Activated naive CD8-positive, alpha-beta T cell treated with anti-CD3 and anti-CD28 coated beads for 36 hours (primary cell): ENCODE measurements at places on chromosomes 13 and 19.

DNA sequence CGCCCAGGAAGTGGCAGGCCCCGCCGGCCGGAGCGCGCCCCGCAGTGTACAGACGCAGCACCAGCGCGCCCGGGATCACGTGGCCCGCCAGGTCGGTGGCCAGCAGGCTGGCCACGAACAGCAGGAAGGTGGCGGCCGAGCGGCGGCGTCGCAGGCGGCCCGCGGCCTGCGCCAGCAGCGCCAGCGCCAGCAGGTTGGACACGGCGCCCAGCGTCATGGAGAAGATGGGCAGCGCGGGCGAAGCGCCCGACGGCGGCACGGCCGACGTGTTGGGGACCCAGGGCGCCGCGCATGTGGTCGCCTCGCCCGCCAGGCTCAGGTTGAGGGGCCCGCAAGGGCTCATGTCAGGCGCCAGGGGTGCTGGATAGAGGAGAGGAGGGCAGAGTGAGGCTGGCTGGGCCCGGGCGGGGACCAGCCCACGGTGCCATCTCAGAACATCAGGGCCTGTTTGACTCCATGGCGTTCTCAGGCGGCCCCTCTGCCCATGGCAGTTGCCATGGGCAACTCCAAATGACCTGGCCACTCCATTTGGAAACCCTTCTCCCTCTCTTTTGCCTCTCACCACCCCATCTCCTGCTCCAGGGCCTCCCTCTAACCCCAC lies 1.1 kb downstream of the PTGER1 start:
- no peak for DNase-seq
- H3K4me1 ChIP-seq, result peaks cover 22% of the 10 kb centered on the region
- peaks cover 9% of the 10 kb centered on the region for H3K36me3 ChIP-seq
- peaks cover 21% of the 10 kb centered on the region for H3K27me3 ChIP-seq

GRCh38 chr13:28045861-28046260 lies 54.5 kb downstream of the FLT3 start:
- no peak overlapping the region for H3K4me3 ChIP-seq
- DNase-seq, result no peak
- peaks cover 7% of the 10 kb centered on the region for H3K4me1 ChIP-seq
- no peak overlapping the region for H3K27ac ChIP-seq

DNA sequence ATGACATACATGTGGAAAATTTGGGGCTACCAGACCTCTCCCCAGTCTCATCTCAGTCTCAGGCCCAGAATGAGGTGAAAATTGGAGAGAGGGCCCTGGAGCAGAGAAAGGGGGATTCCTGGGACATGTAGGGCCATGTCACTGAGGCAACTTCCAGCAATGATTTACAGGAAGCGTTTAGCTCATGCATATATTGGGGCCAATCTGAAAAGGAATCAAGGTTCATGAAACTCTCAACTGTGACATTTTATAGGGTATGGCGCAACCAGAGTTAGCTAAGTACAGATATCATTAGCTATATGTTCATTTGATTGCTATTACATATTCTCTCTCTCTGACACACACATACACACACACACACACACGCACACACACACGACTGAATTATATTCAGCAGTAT lies 86.3 kb downstream of the RNASEH2B start:
- peaks cover 20% of the 10 kb centered on the region for H3K4me1 ChIP-seq
- no peak for DNase-seq
- no peak overlapping the region for H3K27ac ChIP-seq
- no peaks in the 10 kb centered on the region for H3K36me3 ChIP-seq
- H3K27me3 ChIP-seq, result no peaks in the 10 kb centered on the region

DNA sequence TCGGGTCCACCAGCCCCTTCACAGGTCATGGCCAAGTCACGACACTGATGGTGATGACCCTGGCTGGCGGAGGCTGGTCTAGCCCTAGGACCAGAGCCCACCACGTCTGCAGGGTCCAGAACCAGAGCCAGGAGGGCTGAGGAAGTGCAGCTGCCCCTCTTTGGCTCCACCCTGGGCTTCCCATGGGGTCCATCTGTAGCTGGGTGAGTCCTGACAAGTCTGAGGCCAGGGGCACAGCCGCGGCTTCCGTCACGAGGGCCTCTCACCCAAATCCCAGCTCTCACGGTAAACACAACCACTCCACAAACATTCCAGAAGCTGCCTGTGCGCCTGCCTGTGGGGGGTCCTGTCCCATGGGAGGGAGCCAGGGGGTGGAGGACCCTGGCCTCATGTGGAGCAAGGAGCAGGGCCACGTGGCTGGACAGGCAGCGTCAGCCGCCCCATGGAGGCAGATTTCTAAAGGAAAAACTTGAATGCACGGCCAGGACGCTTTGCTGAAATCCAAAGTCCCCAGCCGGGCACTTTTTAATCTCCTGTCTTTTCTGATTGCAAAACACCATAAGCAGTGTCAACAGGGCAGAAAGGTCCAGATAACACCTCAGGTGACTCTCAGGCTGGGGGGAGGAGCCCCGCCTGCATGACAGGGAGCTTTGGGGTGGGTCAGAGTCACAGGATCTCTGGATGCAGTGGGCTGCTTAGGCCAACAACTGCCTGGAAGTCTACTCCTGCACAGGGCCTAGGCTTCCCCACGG lies 29.9 kb downstream of the CEBPG start:
- H3K4me3 ChIP-seq, result no peak overlapping the region
- no peak overlapping the region for H3K27ac ChIP-seq
- no peaks in the 10 kb centered on the region for H3K27me3 ChIP-seq
- DNase-seq, result no peak
- H3K4me1 ChIP-seq, result no peaks in the 10 kb centered on the region

DNA sequence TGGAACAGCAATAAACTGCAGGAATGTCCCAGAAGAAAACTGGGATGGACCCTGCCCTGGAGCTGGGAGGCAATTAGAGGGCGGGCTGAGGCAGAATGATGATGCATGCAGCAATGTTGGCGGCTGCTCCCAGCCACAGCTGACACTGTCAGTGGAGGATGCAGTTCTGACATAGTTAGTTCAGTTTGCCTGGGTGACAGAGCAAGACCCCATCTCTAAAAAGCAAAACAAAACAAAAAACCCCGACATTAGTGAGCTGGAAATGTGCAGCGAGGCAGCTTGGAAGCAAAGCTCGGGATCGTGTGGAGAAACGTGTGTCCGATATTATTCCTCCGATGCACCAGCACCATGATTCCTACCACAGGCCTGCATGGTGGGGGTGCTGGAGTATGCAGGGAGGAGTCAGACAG lies 110.1 kb upstream of the UQCRFS1 start:
- H3K36me3 ChIP-seq, result no peaks in the 10 kb centered on the region
- H3K27ac ChIP-seq, result no peak overlapping the region

- no peak overlapping the region for H3K4me3 ChIP-seq
- peaks cover 29% of the 10 kb centered on the region for H3K27me3 ChIP-seq
- H3K36me3 ChIP-seq, result no peaks in the 10 kb centered on the region
- H3K27ac ChIP-seq, result no peak overlapping the region
- H3K4me1 ChIP-seq, result peaks cover 2% of the 10 kb centered on the region
Observed at GRCh38 chr19:51783372-51783771, 11.6 kb upstream of the FPR3 start.

DNA sequence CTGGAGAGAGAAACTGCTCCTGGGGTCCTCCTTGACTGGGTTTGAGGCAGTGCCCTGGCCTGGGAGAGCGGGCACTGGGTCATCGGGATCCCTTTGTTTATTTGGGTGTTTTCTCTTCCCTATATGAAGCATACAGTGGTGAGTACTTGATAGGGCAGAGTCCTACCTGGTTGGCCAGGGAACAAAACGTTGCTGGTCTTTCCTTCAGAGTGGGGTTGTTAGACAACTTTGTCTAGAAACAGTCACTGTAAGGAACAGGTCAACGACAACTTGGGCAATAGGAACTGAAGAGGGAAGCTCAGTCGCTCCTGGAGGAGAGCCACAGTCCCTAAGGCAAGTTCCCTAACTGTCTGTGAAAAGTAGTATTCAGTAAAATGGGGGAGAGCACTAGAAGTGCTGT lies 550 bp upstream of the OLFM4 start:
- H3K36me3 ChIP-seq, result no peaks in the 10 kb centered on the region
- H3K27me3 ChIP-seq, result no peaks in the 10 kb centered on the region
- H3K4me3 ChIP-seq, result no peak overlapping the region
- DNase-seq, result no peak

GRCh38 chr13:72437458-72437857 lies 290.0 kb downstream of the MZT1 start:
- H3K4me1 ChIP-seq, result no peaks in the 10 kb centered on the region
- no peaks in the 10 kb centered on the region for H3K36me3 ChIP-seq
- H3K4me3 ChIP-seq, result no peak overlapping the region
- H3K27ac ChIP-seq, result no peak overlapping the region

GRCh38 chr19:49818649-49819370 lies 721 bp downstream of the MED25 start:
- H3K27me3 ChIP-seq, result no peaks in the 10 kb centered on the region
- H3K4me1 ChIP-seq, result peaks cover 21% of the 10 kb centered on the region
- peak overlapping the region; percentile 97 for H3K27ac ChIP-seq
- peak overlapping the region; percentile 94 for H3K4me3 ChIP-seq
- DNase-seq, result no peak
- H3K36me3 ChIP-seq, result no peaks in the 10 kb centered on the region

- peaks cover 6% of the 10 kb centered on the region for H3K4me1 ChIP-seq
- no peak for DNase-seq
- H3K27me3 ChIP-seq, result peaks cover 6% of the 10 kb centered on the region
- no peak overlapping the region for H3K4me3 ChIP-seq
- H3K27ac ChIP-seq, result no peak overlapping the region
- peaks cover 2% of the 10 kb centered on the region for H3K36me3 ChIP-seq
Observed at GRCh38 chr19:10454267-10454666, 33.9 kb downstream of the PDE4A start.

DNA sequence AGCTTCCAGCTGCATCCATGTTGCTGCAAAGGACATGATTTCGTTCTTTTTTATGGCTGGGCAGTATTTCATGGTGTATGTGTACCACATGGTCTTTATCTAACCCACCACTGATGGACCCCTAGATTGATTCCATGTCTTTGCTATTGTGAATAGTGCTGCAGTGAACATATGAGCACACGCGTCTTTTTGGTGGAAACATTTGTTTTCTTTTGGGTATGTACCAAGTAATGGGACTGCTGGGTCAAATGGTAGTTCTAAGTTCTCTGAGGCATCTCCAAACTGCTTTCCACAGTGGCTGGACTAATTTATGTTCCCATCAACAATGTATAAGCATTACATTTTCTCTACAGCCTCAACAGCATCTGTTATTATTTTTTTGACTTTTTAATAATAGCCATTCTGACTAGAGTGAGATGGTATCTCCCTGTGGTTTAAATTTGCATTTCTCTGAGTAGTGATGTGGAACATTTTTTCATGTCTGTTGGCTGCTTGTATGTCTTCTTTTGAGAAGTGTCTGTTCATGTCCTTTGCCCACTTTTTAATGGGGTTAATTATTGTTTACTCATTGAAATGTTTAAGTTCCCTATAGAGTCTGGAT lies 6.8 kb upstream of the UBE2L5 start:
- no peak overlapping the region for H3K27ac ChIP-seq
- peaks cover 20% of the 10 kb centered on the region for H3K4me1 ChIP-seq
- no peak for DNase-seq
- no peaks in the 10 kb centered on the region for H3K36me3 ChIP-seq

GRCh38 chr13:21139374-21139773 lies 37.0 kb downstream of the SKA3 start:
- peaks cover 8% of the 10 kb centered on the region for H3K27me3 ChIP-seq
- H3K27ac ChIP-seq, result peak overlapping the region; percentile 97
- no peak for DNase-seq
- peaks cover 35% of the 10 kb centered on the region for H3K36me3 ChIP-seq

- H3K4me1 ChIP-seq, result no peaks in the 10 kb centered on the region
- no peak overlapping the region for H3K27ac ChIP-seq
- H3K4me3 ChIP-seq, result no peak overlapping the region
- DNase-seq, result no peak
Observed at GRCh38 chr13:108834193-108834592, 204.8 kb downstream of the MYO16 start.

DNA sequence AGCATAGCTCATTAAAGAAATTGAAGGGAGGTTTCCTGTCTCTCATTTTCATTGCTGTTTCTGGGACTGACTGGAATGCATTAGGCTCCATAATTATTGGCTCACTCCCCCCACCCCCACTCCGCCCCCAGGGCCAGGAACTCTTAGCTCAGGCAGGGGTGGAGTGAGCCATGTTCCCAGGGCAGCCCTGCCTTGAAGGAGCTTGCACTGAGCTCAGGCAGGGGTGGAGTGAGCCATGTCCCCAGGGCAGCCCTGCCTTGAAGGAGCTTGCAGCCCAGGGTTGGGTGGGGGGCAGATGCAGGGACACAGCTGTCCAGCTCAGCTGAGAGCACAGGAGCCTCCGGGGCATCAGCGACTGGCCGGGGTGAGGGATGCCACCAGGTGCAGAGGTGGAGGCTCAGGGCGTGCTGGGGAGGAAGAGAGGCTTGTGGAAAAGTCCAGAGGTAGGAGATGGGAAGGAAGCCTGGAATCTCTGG lies 39.1 kb upstream of the TFDP1 start:
- DNase-seq, result no peak
- H3K27me3 ChIP-seq, result no peaks in the 10 kb centered on the region
- no peaks in the 10 kb centered on the region for H3K4me1 ChIP-seq
- H3K36me3 ChIP-seq, result peaks cover 9% of the 10 kb centered on the region
- H3K4me3 ChIP-seq, result no peak overlapping the region

DNA sequence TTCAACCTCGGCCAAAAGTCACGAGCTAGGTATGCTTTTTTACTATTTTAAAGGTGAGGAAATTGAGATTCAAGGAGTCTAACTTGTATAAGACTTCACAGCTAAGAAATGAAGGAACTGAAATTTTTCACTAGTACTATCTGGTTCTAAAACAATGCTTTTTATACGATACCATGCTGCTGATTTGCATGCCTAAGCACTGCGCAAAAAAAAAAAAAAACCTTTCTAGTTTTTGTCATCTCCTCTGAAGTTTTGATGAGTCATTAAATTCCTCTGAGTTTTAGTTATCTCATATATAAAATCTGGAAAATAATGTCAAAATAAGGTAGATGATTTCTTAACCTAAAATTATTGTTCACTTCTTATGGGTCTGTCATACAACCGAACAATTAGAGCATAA lies 28.0 kb upstream of the UFM1 start:
- H3K27me3 ChIP-seq, result peaks cover 21% of the 10 kb centered on the region
- H3K36me3 ChIP-seq, result no peaks in the 10 kb centered on the region
- H3K27ac ChIP-seq, result no peak overlapping the region
- H3K4me3 ChIP-seq, result no peak overlapping the region

DNA sequence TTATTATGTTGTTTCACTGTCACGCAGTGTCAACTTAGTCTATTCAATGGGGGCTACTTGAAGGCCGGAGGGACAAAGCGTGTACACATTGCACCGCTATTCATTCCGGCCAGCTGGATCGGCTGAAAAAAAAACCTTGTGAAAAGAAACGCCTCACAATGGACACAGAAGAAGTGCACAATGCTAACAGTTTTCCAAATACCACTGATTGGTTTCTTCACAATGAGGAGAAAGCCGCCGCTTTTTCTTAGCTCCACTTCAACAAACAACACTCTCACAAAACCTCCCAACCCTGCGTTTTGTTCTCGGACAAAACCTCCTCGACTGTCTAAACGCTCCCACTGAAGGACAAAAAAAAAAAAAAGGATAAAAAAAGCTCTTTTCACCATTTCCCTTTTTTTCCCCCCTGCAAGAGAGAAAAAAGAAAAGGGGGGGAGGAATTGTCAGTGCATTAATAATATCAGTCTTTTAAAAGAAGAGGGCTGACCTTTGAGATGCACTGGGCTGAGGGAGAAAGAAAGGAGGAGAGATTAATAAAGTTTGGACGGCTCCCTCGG lies 5.4 kb downstream of the SOX21 start:
- no peak overlapping the region for H3K27ac ChIP-seq
- H3K36me3 ChIP-seq, result peaks cover 2% of the 10 kb centered on the region
- no peak for DNase-seq
